ENCODE measurements at places on chromosomes 3 and 15.

DNA sequence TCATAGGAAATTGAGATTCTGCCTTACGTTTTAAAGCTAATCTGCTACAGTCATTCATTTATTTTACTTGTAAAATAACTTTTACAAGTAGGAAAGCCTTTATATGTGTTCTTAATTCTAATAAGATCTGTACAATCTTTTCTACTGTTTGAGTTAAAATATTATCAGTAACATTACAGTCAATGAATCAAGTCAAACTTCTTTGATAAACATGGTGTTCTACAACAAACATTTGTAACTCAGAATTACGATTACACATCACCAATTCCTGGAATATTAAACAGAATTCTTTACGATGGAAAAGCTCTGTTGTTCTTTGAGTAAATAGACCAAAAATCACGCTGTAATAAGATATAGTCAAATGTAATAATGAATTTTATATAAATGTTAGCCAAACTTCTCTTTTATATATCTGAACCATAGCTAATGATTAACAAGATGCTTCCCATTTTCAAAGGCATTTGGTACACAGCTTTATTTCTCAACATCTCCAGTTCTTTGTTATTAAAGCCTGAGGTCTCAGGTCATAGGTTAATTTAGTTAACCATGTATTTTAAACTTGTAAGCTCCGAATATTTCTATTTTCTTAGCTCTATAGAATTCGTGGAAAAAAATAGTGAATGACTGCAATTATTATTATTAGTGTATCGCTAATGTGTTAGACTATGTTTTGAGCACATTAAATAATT is 232.4 kb downstream of the NAALADL2 start:
- no peak for DNase-seq

GRCh38 chr3:192570821-192571791 is 156.2 kb downstream of the FGF12 start:
- no peak for DNase-seq

- peak; percentile 25 for DNase-seq
Measured at GRCh38 chr3:41200669-41201021, 1.3 kb downstream of the CTNNB1 start.

DNA sequence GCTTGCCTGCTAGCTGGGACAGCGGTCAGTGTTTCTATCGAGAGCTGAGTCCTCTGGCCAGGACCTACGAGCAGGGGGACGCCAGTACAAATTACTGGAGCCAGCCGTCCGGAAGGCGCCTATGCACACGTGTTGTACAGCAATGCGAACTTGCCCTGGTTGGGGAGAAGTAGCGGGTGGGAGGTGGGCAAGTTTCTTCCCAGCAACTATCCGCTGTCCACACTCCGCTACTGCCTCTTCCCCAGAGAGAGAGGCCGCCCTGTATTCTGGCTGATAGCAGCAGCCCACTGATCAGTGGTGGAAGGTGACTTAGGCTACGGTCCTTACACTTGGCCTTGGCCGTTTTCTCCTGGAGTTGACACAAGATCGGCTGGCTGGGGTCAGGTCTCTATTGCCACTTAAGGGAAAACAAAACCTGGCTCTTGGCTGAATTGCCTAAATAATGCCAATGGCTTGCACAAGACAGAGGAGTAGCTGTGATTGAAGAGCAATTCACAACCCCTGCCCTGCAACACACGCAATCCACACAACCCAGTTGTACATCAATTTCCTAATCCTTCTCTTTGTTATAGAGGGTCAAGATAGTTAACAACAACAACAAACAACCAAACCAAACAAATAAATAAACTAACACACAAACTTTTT is 12.8 kb upstream of the SHC4 start:
- no peak for DNase-seq

DNA sequence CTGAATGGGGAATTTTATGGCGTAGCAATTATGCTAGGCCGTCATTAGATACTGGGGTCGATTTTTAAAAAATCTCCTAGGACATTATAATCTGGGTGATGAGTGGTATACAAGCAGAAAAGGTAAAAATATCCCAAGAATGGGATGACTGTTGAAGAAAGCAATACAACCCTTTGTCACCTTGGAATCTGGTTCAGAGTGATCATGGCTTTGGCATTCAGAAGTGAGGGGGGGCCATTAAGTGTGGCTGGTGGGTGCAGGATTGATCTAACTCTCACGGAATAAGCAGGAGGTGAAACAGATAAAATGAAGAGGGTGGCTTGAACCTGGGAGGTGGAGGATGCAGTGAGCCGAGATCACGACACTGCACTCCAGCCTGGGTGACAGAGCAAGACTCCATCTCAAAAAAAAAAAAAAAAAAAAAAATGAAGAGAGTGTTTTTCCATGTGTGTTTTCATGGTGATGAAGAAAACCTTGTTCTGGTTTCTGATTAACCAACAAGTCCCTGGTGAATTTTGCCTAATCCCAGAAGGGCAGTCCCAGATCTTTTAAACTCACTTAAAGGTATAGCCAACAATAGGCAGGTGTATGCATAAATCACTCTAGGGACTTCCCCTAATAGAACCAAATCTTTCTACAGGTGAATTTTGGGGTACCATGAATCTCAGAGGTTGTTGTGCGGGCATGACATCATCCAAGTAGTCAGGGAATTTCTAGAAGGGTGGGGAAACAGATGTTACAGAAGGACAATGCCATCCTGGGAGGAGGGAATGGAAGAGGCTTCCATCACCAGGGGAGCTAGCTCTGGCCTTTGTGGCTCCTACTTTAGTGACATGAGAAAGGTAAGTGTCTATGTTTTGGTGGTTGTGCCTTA is 3.1 kb upstream of the RAD54L2 start:
- DNase-seq, result no peak

DNA sequence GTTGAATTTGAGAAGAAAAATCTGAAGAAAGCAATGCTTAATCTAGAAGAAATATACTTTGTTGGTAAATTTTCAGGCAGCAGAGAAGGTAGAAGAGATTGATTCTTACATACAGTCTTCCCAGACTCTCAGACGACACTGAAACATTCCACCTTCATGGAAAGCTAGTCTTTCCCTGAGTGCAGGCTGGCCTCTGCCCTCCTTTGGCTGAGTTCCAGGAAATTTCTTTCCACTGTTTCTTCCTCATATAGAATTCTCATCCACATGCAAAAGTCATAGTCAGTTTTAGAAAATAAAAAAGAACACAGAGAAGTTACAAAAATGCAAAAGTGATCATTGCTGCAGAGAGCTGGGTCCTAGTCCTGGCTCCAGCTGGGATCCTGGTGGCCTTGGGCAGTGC is 142.5 kb upstream of the PRR23C start:
- DNase-seq, result no peak

GRCh38 chr3:19645093-19645492 is 288.9 kb downstream of the EFHB start:
- no peak for DNase-seq

DNA sequence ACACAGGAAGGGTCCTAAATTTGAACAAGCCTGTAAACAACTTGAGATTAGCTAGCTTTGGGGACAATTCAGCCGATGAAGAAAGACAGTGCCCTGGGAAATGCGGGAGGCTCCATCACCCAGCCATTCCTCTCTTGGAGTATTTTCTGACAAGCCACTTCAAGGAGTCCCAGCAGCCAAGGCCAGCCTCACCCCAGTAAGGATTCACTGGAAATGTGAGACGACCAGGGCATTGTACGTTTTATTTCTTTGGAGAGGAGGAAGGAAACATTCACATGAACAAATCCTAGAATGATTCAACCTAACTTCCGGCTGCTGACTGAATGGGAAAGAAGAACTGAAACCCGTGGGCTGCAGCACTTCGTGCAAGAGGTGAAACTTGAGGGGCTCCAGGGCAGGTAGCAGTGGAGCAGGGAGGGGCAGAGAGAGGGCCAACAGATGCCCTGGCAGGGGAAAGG is 116.4 kb upstream of the ARHGEF3 start:
- DNase-seq, result no peak

- DNase-seq, result no peak
Measured at GRCh38 chr3:142929109-142929508, 34.4 kb downstream of the PAQR9 start.

DNA sequence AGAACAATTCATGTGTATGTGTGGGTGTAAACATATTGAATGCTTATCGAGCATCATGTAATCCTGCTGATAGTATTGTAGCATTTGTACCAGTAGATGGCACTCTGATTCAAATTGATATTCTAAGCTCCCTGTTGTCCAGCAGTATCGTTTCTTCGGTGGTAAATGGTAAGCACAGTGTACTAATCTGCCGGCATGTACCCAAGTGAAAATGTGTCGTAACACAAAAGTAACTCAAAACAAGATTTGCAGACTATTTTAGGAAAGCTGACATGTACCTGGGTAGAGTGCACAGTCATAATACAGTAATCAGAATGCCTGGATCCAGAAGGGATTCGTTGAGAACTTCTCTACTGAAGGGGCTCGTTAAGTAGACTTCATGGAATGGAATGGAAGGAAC is 31.7 kb upstream of the MNS1 start:
- DNase-seq, result peak; percentile 26

GRCh38 chr3:65439641-65440284 is 599.0 kb downstream of the MAGI1 start:
- DNase-seq, result peak; percentile 16

- DNase-seq, result no peak
Measured at GRCh38 chr15:71334873-71335272, 219.6 kb downstream of the THSD4 start.

DNA sequence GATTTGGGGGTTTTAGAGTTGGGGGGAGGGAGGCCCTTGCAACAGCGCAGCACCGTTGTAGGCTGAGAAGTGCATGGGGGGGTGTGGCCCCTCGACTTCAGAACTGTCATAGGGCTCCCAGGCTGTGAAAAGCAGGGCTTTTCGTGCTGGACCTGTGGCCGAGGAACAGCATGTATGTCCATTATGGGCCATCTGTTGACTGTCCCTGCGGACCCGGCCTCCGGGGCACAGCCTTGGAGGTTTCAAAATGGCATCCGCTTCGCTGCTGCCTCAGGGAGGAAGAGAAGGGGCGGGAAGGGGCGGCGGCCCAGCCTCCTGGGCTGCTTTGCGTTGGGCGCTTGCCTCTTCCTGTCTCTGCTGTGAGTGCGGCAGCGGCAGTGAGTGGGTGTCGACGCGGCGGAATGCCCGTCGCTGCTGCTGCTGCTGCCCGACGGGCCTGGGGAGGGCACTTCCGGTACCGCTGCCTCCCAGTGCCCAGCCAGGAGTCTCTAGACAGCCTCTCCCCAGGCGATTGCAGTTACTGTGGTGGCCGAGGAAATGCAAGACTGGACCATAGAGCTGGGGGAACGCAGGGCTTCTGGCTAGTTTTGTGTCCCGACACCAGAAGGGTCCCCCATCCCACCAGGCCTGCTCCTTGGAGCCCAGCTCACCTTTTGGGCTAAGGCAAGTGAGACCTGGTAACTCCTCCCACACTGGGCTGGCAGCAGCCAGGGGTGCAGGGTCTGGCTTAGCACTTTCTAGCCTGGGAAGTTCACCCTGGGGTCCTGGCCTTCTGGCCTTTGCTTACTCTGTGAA is 1.9 kb downstream of the GNAI2 start:
- DNase-seq, result peak; percentile 57

DNA sequence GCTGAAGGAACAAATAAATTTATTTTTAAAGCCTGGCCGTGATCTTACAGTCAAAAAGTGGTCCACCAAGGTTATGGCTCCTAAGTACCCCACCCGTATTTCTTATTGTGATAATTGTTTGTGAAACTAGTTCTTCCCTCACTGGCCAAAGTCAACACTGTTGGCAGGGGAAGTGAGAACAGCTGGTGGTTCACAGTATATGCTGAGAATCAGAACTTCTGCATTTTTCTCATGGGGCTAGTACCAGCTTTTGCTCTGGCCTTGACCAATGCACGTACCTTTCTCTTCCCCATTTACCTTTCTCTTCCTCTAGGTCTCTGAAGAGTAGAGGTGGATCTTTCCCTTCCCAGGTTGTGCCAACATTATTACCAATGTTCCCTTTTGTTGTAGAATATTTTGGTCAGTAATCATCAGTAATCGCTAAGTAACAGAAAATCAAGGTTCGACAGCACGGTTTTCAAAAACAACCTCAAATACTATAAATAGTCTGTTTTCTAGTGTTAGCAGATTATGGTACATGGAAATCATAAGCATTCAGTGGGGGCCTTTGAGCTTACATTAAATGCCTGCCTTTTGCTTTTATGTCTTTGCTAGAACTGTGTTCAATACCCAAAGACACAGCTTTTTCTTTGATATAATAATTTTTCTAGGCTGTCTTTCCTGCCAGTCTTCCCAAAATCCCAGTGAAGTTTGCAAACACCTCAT is 268.0 kb downstream of the LPP start:
- DNase-seq, result no peak

- no peak for DNase-seq
Measured at GRCh38 chr15:55494931-55495330, 13.1 kb downstream of the DNAAF4 start.

DNA sequence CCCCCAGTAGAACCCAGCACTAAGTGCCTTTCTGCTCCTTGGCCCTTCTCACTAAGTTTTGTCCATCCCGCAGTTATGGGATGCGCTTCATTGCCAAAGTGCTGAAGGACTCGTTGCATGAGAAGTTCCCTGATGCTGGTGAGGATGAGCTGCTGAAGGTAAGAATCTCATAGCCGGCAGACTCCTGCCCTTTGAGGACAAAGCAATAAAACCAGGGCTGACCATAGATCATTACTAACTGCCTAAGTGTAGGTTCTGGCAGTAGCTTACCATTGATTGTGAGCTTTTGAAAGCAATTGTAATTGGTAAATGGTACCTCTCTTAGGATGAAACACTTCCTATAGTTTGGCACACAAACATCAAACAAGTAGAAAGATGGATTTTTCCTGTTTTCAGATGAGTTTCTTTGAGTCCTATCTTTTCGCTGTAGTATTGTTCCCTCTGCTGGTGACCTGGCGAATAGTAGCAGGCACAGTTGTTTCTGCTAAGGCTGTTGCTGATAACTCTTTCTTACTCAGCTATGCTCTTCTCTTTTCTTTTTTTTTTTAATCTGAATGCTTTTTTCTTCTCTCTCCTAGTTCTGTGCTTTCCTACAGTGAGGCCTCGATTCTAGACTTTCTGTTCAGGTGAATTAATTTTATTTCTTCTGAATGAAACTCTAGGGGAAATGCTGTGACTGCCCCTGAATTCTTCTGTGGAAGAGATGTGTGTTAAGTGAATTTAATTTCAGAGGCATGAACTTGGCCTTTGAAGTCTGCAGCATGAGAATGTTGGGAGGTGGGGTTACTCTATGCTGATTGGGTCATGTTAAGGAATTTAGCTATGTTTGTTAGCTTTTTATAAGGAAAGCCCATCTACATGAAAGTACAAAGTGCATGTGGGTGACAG is 47.4 kb upstream of the CRTC3 start:
- peak; percentile 16 for DNase-seq

DNA sequence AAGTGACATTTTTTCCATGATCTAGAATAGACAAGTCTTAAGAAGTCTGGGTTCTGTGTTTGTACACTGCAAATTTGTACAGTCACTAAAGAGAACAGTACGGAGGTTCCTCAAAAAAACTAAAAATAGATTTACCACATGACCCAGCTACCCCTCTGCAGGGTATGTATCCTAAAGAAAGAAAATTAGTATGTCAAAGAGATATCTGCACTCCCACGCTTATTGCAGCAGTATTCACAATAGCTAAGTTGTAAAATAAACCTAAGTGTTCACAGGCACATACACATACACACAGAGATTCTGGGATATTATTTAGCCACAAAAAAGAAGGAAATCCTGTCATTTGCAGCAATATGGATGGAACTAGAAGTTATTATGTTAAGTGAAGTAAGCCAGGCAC is 120.4 kb downstream of the ZIC1 start:
- no peak for DNase-seq

Measured in skeletal muscle cell (primary cell).